ENCODE measurements at places on chromosomes 3 and 15.
A peak's percentile ranks its signal among the peaks of the same experiment; 100 is the strongest.

DNA sequence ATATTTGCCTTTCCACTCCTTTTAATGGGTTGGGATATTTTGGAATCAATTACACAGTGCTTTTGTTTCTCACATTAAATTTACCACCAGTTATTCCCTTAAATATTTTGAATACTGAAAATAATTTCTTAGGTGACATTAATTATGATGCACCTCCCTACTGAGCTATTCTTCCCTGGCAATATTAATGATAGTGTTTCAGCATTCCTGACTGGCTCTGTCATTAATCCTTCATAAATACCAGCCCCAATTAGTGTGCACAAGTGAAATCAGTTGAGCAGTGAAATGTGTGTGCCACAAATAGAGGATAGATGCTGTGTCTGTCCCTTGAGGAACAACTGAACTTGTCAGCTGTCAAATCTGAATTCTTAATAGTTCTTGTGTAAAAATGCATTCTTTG is 304.0 kb downstream of the CACNA2D3 start:
- peak; percentile 43 for DNase-seq

- DNase-seq: no peak
Measured at GRCh38 chr3:52200981-52201679, 3.2 kb downstream of the ALAS1 start.

DNA sequence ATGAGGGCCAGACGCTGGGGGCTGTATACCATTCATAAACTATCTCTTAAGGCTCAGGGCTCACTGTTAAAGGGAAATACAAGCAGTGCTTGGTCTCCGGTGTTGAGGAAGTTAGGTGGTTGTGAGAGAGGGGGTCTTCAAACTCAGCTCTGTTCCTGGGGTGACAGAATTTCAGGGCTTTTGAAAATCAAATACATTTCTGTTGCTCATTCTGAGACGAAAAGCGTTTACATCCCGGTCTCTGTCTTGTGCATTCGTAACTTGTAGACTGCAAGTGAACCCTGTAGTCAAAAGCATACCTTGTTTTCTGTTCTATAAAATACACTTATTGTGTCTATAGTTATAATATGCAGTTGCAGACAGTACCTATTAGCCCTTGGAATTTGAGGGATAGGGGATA is 1.7 kb downstream of the SLCO3A1 start:
- peak; percentile 62 for DNase-seq

DNA sequence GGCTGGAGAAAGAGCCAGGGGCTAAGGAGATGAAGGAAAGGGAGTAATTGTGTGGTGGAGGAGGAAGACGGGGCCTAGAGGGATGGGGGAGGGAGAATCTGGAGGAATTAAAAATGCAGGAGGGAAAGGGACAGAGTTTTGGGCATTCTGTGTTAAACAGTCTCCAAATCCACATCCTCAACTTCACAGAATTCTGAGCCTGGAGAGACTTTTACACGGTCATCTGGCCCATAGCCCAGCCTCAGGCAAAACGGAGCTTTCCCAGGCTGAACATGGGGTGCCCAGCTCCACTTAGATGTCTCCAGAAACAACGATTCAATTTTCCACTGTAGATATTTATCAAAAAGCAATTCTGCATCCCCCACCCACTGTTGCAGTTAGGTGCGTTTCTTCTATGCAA is 137.6 kb upstream of the HACD2 start:
- no peak for DNase-seq

DNA sequence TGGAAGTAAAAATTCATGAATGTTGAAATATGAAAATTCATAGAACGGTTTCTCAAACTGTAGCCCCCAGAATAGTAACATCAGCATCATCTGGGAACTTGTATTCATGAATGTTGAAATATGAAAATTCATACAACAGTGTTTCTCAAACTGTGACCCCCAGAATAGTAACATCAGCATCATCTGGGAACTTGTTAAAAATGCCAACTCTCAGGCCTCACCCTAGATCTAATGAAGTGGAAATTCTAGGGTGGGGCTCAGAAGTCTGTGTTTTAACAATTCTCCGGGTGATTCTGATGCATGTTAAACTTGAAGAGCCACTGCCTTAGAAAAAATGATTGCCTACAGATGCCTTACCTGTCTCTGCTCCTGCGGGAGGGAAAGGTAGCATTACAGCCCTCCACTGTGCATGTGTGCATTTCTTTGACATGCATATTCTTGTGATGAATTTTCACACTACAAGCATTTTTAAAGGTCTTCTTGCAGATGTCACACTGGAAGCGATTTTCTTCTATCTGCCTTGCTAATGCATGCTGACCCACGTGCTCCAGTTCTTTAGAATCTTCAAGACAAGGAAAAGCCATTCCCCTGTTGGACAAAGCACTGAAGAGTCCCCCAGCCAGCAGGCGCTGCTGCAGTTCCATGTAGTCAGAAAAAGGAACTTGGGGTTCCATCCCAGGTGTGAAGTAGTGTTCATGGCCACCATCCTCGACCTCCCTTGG is 21.7 kb downstream of the BNC1 start:
- no peak for DNase-seq

GRCh38 chr3:12585181-12585580 is 28.3 kb downstream of the MKRN2 start:
- no peak for DNase-seq

DNA sequence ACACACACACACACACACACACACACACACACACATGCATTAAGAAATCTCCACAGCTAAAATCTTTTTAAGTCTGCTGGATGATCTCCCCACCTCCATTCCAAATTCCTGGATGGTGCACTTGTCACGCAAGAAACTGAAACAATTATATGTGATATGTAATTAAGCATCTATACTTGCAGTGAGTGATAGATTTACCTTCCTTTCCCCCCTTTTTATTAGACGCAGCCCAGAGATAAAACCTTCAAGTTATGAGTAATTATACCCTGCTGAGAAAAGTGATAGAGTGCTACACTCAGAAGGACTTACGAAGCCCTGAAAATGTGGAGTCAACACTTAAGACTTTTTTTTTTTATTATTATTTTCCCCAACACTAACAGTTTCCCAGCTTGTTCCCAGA is 255.2 kb downstream of the LSAMP start:
- DNase-seq: no peak

DNA sequence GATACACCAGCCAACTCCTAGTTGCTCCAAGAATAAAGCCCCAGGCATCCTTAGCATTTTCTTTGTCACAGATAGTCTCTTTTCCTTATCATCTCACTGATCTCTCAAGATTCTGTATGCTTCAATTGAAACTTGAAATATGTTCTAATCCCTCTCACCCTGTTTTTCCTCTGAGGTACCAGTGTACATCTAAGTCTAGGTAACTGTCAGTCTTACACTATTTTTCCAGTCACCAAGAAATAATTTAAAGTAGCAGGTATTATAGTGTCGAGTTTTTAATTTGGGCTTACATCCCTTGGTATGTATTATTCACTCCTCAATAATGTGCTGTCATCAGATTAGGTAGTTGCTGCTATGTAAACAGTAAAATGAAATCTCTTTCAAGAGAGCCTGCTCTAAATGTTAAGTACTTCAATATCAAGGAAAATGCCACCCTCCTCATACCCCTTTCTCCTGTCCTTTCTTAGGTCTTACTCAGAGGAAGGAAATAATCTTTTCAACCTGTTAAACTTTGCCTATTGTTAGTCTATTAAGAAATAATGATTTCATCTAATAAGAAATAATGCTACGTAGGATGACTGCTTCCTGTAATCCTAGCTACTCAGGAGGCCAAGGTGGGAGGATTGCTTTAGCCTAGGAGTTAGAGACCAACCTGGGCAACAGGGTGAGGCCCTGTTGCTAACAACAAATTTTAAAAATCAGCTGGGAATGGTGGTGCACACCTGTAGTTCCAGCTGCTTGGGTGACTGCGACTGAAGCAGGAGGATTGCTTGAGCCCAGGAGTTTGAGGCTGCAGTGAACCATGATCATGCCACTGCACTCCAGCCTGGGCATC is 39.8 kb downstream of the TSC22D2 start:
- DNase-seq: no peak
